ENCODE measurements at places on chromosomes 1 and 21.

DNA sequence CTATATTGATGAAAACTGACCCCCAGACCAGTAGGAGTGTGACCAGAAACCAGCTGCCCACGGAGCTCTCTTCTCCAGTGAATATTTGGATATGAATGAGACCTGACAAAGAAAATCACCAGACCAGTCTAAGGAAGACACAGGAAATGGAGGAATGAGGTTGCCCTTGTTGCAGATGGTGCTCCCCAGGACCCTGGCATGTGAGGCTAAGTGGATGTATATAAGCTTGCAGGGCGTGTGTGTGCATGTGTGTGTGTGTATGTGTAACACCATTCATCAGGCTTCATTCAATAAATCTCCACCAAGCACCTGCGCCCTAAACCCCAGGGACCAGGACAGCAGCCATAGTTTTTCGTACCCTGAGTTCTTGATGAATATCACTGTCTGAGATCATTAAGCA, 14.4 kb downstream of the PHLDA3 start:
- DNase-seq = no peak

- no peak for DNase-seq
Measured at GRCh38 chr1:230808281-230808872, 59.9 kb downstream of the C1orf198 start.

- no peak for DNase-seq
Measured at GRCh38 chr1:230568008-230568407, 74.3 kb upstream of the COG2 start.

GRCh38 chr1:213423605-213424004, 372.6 kb downstream of the RPS6KC1 start:
- no peak for DNase-seq

GRCh38 chr21:46205766-46206162, 21.5 kb upstream of the SPATC1L start:
- DNase-seq = peak; percentile 86

GRCh38 chr1:17173217-17173616, 31.7 kb upstream of the PADI1 start:
- DNase-seq = no peak

GRCh38 chr21:15894596-15894995, 164.8 kb downstream of the USP25 start:
- no peak for DNase-seq

DNA sequence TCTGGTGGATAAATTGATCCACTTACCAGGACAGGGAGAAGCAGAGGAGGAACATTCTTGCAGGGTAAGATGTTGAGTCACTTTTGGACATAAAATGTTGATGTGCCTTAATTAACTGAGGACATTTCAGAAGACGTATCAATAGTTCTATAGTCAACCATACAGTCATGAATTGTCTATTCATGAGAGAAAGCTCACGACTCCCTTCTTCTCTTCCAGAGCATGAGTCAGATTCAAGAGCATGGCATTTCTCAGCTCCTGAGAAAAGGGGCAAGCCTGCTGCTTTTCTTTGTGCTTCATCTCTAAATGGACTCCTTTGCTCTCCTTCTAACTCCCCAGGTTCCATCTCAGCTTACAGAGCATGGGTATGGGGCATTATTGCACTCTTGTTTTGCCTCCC, 55.7 kb downstream of the ADGRL4 start:
- no peak for DNase-seq

GRCh38 chr1:89311757-89312156, 39.1 kb upstream of the GBP5 start:
- no peak for DNase-seq

- no peak for DNase-seq
Measured at GRCh38 chr21:27586986-27587385, 620.1 kb upstream of the ADAMTS5 start.

DNA sequence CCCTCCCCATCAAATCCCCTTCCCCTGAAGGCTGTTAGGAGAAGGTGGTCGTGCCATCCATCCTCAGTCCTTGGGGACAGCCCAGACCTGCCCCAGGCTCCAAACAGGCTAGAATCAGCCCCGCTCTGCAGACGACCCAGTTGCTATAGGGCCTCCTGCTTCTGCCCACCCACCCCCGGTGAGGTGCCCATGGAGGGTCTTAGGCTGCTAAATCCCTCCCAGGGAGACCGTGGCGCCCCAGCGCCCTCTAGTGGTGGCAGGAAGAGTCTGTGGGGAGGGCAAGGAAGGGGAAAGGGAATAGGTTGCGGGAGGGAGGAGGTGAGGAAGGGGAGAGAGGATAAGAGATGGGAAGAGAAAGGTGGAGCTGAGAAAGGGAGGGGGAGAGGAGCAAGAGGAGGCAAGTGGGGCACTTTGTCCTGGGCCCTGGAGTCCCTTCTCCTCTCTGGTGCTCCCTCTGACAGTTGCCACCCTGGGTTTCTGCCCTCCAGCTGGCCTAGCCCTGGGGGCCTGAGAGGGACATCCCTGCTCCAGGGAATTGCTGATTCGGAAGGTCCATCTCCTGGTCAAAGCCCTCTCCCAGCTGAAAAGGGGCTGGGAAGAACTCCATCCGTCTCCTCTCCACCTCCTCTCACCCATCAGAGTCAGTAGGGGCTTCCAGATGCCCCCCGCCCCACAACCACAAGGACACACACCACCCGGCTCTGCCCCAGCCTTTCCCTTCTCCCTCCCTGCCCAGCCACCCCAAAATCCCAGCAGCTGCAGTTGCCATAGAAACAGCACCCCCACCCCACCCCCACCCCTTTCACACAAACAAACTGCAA, 55.4 kb downstream of the CAMK2N1 start:
- DNase-seq = no peak

GRCh38 chr1:50873458-50874187, 86.4 kb downstream of the FAF1 start:
- DNase-seq = no peak

- no peak for DNase-seq
Measured at GRCh38 chr1:81165963-81166362, 634.8 kb upstream of the ADGRL2 start.

DNA sequence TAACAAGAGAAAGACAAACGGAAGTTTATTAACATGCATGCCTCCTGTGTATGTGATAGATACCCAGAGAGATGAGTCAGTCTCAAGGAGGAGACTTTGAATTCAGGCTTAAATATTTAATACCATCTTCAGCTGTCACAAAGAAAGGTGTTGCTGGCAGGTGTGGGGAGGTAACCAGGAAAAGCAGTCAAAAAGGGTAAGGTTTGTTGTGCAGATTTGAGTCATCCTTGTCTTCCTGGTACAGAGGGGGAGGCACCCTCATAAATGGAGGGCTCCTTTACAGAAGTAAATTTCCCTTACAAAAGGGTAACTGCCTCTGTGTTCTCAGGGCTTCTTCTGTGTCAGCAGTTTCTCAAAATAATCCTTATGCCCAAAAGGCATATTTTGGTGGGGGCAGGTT, 75.2 kb upstream of the B3GALT5 start:
- DNase-seq = no peak

GRCh38 chr1:111469539-111469938, 4.2 kb upstream of the C1orf162 start:
- no peak for DNase-seq
